ENCODE measurements at places on chromosomes 7 and 10.

DNA sequence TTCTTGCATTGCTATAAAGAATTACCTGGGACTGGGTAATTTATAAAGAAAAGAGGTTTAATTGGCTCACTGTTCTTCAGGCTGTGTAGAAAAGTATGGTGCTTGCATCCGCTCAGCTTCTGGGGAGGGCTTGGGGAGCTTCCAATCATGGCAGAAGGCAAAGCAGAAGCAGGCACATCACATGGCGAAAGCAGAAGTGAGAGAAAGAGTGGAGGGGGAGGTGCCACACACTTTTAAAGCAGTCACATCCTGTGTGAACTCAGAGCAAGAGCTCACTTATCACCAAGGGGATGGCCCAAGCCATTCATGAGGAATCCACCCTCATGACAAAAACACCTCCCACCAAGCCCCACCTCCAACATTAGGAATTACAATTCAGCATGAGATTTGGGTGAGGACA lies 303.5 kb downstream of the OTUD1 start:
- no peak for ATAC-seq

DNA sequence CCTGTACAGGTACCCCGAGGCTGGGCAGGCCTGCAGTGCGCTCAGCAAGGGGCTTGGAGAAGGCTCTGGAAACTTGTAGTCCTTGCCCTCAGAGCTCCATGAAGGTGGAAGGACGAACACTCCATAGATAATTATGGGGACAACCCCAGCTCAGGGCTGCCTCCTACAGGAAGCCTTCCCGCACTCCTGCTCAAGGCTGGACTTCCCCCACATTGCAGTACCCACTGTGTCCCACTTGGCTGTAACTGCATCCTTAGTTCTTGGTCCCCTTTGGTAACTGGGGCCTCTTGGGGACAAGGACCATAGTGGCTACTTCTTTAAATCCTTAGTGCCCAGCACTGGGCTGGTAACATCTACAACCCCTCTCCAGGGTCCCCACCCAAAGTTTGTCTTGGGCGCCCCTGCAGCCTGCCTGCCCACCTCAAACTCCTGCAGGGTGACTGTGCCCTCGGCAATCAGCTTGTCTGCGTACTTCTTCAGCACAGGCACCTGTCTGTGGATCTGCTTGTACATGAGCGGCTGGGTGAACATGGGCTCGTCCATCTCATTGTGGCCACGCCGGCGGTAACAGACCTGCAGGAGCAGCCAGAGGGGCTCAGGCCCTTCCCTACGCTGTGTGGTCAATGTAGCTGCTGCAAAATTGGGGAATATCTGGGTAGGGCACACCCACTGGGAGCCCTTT lies 17.1 kb downstream of the OGDHL start:
- no peak for ATAC-seq

- ATAC-seq, result no peak
Observed at GRCh38 chr10:115996031-115996430, 277.0 kb downstream of the GFRA1 start.

- no peak for ATAC-seq
Observed at GRCh38 chr10:111344804-111345203, 268.0 kb downstream of the ADRA2A start.

GRCh38 chr10:68403701-68404100 lies 3.4 kb downstream of the RUFY2 start:
- no peak for ATAC-seq

- ATAC-seq, result no peak
Observed at GRCh38 chr7:135095450-135095849, 52.4 kb upstream of the TMEM140 start.

DNA sequence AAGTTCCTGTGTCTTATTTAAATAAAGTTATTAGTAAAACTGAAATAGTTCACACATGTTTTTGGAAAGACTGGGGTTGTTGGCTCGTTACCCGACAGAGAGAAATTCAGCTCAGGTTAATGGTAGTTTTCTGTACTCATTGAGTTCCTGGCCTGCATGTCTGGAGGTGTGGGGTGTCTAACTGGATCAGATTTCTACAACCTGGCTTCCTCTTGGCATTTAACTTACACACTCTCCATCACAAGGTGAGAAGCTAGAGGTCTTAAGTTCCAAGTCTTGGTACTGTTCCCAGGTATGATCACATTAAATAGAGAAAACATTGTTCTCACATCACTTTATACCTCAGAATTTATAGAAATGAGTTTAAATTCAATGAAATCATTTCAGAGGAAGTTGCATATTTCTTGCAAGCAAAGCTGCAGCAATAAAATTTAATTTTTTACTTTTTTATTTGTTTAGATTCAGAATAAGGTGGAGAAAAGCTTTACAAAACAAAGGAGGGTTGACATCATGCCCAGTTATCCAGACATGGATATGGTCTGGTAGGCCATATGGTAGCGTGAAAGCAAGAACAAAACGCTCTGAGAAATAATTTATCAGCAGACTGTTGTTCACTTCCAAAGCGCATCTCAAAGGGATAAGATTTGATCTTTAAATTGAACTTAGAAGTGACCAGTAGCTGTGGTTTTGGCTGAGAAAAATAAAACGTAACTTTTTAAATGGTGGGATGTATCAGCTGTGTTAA lies 120.6 kb downstream of the GLCCI1 start:
- ATAC-seq, result no peak

GRCh38 chr7:146698995-146699610 lies 582.5 kb downstream of the CNTNAP2 start:
- ATAC-seq, result no peak

GRCh38 chr10:12391206-12391605 lies 41.9 kb downstream of the CAMK1D start:
- ATAC-seq, result no peak

DNA sequence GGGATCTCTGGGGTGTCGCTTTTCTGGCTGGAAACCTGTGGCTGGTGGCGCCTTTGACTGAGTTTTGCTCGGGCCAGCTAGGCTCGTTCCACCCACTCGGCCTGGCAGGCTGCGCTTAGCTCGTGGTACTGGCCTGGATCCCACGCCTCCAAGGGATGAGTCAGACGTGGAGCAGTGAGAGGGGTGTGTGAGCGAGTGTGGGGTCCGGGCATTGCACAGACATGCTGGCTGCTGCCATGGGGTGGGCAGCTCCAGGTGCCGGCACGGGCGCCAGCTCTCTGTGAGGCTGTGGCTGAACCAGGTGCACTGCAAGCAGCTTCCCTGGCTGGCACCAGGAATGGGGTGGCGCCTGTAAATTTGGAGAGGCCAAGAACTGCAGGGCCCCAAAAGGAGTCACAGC lies 63.1 kb upstream of the CACNA2D1 start:
- no peak for ATAC-seq
